CD4-positive, CD25-positive, alpha-beta regulatory T cell (primary cell): ENCODE measurements at places on chromosomes 1 and 21.

DNA sequence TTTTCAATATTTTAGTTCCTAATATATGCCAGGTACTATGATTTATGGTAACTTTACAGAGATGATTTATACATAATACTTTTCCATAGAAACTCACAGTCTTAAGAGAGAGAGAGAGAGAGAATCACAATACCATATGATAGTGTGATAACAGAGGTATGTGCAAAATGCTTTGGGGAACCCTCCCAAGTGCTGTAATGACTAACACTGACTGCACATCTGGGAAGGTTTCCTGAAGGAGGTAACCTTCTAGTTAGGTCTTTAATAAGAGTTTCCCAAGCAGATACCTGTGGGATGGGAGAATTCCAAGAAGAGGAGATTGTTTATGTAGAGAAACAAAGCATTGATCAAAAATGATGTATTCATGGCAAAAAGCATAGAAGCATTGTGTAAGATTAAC is 34.6 kb upstream of the PIGC start:
- no peak for DNase-seq

- no peak for DNase-seq
These were observed 1.3 kb downstream of the SLAMF1 start for GRCh38 chr1:160645386-160646130.

- no peak for DNase-seq
These were observed 3.9 kb upstream of the ZSCAN20 start for GRCh38 chr1:33468531-33468930.

DNA sequence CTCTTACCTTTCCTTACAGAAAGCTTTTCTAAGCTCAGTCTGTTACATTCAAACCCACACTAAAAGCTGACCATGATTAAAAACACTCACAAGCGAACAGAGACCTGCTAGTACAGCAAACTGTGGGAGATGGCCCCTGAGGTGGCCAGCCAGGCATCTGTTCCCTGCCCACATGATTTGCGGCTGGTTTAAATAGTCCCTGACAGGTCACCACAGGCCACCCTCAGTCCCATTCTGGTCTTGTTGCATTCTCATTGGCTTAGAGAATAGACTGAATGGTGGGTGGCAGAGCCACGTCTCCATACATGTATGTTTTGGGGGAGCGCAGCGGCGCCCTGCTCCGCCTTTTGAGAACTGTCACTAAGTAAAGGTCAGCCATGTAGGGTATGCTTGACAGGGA is 2.3 kb upstream of the ACTA1 start:
- DNase-seq = no peak

GRCh38 chr1:19210772-19211549 is 895 bp upstream of the UBR4 start:
- no peak for DNase-seq

- no peak for DNase-seq
These were observed 20.6 kb downstream of the SLX9 start for GRCh38 chr21:44960141-44961092.

- no peak for DNase-seq
These were observed 9.9 kb downstream of the SEC16B start for GRCh38 chr1:177959811-177960515.
